ENCODE measurements at places on chromosomes 4 and X.

GRCh38 chrX:39619182-39620009 is 478.4 kb downstream of the BCOR start:
- DNase-seq: no peak

- DNase-seq: no peak
Measured at GRCh38 chr4:179447308-179447707, 2005.1 kb upstream of the AGA start.

DNA sequence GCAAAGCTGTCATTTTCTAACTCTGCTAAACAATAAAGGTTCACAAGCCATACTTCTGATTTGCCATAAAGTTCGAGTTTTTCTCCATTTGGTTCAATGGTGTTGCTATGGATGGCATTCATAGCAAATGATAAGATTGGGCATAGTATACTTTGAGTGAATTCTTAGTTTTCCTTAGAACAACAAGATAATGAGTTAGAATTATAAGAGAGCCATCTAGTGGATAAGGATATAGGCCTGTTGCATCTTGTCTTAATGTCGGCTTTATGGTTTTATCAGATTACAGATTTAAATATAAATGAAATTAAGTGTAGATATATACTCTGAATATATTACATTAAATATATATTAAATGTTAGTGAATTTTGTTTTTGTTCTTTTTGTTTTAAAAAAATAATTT is 644.6 kb downstream of the IL1RAPL1 start:
- DNase-seq: no peak

- no peak for DNase-seq
Measured at GRCh38 chr4:69829678-69830077, 30.3 kb downstream of the SULT1E1 start.

DNA sequence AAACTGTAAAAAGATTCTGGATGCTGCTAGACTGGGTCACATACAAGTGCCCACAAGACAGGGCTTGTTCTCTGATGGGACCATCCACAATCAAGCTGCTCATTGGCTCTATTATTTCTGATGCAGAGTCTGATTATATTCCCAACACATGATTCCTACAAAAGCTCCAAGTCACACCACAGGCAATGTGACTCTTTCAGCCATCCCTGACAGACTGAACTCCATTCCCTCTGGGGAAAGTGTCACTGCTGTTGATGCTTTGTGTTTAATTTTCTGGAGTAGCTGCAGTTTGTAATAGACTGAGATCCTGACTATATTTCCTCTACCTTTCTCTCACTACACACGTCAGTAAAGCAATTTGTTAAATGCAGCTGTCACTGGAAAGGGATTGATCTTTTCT is 55.4 kb upstream of the BCLAF3 start:
- no peak for DNase-seq

- DNase-seq: no peak
Measured at GRCh38 chr4:121773883-121774282, 8.9 kb upstream of the SMIM43 start.

GRCh38 chr4:25504932-25505636 is 128.0 kb downstream of the ANAPC4 start:
- no peak for DNase-seq

DNA sequence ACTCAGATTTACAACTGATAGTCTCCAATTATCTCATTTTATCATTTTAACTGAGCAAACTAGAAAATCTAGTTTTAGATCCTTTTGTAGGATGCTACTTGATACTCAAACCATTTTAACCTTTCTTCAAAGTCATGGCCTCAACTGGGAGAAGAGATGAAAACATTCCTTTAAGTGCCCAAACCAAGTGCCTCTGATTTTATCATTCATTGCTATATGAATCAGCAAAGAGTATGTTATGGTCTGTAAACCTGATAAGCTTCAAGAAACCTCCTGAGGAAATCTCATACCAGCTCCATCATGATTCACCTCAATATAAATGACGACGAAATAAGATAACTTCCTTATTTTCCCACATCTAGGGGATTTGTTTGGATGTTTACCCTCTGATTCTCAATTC is 119.9 kb downstream of the FAM13A start:
- no peak for DNase-seq

- DNase-seq: no peak
Measured at GRCh38 chr4:148023512-148024181, 291.8 kb downstream of the ARHGAP10 start.

- DNase-seq: no peak
Measured at GRCh38 chr4:27308379-27308778, 447.7 kb downstream of the STIM2 start.

DNA sequence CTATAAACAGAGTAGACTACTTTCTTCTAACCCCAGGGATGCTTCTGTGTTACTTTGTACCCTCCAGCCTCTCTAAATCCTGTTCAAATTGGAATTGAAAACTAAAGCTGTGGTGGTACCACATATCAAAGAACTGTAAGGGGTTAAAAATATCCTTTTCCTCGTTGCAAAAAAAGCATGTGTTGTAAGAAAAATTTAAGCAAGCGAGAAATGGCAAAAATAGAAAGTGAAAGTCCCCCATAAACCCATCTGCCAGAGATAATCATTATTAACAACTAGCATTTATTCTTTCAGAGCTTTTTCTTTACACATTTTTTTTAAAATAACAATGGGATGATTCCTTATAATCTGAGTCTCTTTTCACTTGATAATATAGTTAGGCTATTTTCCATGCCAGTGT is 40.6 kb downstream of the TMEM164 start:
- DNase-seq: no peak

DNA sequence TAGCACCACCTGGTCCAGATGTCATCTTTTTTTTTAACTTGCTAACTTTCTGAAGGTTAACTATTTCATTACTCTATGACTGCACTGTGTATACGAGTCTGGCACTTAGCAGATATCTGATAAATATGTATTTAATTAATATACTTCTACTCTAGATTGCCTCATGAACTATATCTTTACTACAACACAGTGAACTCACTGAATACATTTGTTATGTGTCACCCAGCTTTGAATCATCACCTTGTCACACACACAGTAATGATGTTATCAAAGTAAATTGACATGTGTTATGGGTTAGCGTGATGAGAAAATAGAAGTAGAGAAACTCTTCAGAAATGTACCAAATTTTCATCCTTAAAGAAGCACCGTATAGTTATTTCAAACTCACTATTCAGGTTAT is 419.3 kb upstream of the ADGRL3 start:
- no peak for DNase-seq

GRCh38 chrX:44536198-44536597 is 6.5 kb downstream of the FUNDC1 start:
- DNase-seq: no peak

- no peak for DNase-seq
Measured at GRCh38 chr4:185881430-185881829, 69.4 kb upstream of the SORBS2 start.

GRCh38 chrX:153727123-153727931 is 2.7 kb downstream of the ABCD1 start:
- no peak for DNase-seq

GRCh38 chr4:86326400-86326799 is 33.5 kb downstream of the MAPK10 start:
- DNase-seq: no peak

DNA sequence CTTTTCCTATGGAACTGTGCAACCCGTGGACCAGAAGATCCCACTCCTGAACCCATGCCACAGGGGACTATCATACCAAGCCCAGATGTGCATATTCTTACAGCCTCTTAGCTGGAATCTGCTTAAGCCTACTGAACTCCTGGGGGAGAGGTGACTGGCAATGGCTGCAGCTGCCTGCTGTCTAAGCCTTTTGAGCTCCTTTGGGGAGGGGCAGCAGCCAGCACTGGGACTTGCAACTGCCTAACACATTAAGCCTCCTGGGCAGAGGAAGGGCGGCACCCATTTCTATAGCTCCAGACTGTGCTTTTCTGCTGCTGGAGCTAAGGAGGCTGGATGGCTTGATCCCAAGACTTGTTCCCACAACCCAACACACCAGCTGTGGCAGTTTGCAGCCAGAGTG is 117.9 kb upstream of the VEGFC start:
- DNase-seq: no peak

- no peak for DNase-seq
Measured at GRCh38 chrX:24002167-24002566, 24.8 kb downstream of the KLHL15 start.

- no peak for DNase-seq
Measured at GRCh38 chr4:5206016-5206790, 154.9 kb downstream of the STK32B start.

- no peak for DNase-seq
Measured at GRCh38 chr4:164441109-164441508, 312.8 kb upstream of the SMIM31 start.

DNA sequence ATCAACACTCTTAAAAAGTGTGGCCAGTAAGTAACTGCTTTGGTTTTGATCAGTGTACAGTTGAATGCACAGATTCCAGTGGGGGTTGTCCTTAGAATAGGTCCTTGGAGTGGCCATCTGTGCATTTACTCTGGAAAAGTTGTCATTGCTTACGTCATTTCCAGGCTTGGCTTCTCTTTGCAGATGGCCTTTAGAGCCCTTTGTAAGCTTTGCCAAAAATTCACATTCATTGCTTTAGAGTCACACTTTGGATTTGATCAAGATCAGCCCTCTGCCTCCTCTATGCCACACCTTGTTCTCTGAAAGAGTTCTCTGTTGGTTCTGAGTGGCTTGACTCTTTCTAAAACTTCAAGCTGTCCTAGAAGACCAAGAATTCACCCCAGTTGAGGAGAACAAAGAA is 83.9 kb downstream of the MAMLD1 start:
- no peak for DNase-seq

DNA sequence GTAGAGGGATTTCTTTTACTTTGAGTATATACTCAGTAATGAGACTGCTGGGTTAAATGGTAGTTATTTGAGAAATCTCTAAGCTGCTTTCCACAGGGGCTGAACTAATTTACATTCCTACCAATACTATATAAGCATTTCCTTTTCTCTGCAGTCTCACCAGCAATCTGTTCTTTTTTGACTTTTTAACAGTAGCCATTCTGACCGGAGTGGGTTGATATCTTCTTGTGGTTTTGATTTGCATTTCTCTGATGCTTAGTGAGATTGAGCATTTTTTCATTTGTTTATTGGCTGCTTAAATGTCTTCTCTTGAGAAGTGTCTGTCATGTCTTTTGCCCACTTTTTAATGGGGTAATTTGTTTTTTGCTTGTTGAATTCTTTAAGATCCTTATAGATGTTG is 43.3 kb downstream of the SPCS3 start:
- DNase-seq: no peak

- DNase-seq: no peak
Measured at GRCh38 chrX:131262200-131262599, 26.9 kb downstream of the IGSF1 start.

- DNase-seq: no peak
Measured at GRCh38 chr4:52172166-52172565, 121.1 kb downstream of the SPATA18 start.

DNA sequence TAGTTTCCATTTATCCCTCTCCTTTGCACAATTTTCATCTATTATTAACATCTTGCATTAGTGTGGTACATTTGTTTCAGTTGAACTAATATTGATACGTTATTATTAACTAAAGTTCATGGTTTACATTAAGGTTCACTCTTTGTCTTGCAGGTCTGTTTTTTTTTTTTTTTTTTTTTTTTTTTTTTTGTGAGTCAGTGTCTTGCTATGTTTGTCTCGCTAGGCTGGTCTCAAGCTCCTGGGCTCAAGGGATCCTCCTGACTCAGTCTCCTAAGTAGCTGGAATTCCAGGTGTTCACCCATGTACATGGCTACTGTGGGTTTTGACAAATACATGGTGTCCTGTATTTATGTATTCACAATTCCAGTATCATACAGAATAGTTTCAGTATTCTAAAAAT is 6.8 kb downstream of the TBC1D19 start:
- no peak for DNase-seq

DNA sequence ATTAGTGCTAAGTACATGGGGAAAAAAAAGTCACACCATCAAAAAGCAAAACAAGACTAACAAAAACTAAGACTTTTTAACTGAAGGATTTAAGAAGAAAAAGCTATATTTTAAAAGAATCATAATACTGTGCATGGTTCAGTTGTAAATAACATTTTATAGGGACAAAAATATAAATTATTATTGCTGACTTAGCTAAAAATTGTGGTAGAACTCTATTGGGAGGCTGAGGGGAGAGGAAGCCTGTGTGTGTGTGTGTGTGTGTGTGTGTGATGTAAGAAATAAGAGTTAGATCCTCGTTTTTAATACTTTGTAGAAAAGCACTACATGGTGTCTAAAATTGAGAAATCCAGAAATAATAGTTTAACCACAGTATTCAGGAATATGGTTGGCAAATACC is 1950.9 kb upstream of the TENM3 start:
- no peak for DNase-seq

GRCh38 chr4:99159699-99160098 is 15.6 kb upstream of the ADH4 start:
- no peak for DNase-seq

- DNase-seq: no peak
Measured at GRCh38 chr4:143559757-143560147, 46.2 kb downstream of the SMARCA5 start.

- no peak for DNase-seq
Measured at GRCh38 chrX:105101378-105101777, 119.1 kb downstream of the TEX13A start.

- no peak for DNase-seq
Measured at GRCh38 chr4:1245481-1246051, 3.4 kb downstream of the CTBP1 start.

DNA sequence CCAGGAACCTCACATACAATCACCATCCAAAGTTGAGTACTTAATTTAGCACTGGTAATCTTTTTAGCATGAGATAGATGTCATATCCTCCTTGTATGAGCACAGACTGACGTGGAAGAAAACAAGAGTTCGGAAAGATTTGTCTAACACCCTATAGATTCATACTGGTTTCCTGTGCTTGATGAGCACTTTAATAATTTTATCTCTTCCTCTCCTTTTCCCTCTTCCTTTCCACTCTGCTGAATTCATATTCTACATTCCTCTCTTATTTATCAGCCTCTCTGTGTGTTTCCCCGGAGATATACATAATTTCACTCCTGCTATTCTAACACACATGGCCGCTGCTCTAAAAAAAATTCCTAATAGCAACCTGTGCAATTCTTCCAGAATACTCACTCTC is 273.9 kb downstream of the AFF2 start:
- DNase-seq: no peak

Measured in stimulated activated CD4-positive, alpha-beta T cell treated with anti-CD3 and anti-CD28 coated beads, Interleukin-15, amount 100 ng/mL, for 1 hour (primary cell).